ENCODE measurements at places on chromosomes 7 and 10. TPM values are rescaled to one million over a fixed set of nuclear protein-coding genes. Genes with fewer than 3 reads are reported as not detected.

Gene TMEM270
- not detected for total RNA-seq

DNA sequence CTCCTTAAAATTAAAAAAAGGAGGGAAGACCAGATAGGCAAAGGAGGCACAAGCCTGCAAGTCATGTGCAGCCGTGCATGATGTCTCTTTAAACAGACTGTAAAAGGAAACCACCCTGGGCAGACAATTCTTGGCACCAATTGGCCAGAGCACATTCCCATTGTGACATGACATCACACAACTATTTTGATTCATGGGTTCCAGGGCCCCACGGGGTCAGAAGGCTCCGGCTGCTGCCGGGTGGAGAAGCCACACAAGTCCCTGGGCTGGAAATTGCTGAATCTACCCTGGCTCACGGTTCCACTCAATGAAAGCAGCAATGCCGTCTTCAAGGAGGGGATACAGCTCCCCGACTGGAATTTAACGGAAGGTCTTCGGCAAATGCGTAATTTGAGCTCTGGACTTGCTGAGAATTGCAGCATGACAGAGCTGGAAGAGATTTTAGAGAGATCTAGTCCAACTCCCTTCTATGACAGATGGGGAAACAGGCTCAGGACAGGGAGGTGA, 140.5 kb downstream of the PRKAG2 start:
- no peak for DNase-seq

- DNase-seq, result no peak
Observed at GRCh38 chr7:13416544-13416943, 572.9 kb downstream of the ETV1 start.

GRCh38 chr7:128398016-128398840, 11.6 kb downstream of the IMPDH1 start:
- peak; percentile 41 for DNase-seq

DNA sequence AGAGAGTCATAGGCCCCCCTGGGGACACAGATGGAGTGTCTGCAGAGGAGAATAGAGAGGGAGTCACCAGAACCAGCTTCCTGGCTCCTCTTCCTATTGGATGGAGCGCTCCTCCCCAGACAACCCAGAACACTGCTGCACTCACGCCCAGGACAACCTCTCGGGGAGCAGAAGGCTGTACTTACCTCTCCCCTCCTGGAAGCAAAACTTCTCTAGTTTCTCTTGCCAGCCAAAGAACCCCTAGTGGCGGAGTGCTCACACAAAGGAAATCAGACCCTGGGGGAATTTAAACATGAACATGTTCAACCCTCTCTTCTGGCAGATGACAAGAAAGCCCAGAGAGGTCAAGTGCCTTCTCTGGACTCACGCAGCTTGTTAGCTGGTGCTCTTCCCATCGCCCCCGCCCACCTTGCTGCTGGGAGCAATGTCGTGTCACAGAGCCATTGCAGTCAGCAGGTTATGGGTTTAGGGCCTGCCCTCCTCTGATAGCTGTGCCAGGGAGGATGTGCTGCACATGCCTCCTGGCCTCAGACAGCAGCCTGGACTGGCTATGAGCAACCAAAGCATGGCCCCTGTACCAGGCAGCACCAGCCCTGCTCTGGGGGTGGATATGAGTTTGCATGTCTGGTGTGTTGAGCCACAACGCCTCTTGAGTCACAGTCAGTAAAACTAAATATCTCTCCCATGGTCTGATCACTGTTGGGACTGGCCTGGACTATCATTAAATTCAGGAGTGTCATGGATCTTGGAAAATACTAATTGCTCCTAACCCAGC, 84.4 kb downstream of the SLIT1 start:
- DNase-seq, result no peak

DNA sequence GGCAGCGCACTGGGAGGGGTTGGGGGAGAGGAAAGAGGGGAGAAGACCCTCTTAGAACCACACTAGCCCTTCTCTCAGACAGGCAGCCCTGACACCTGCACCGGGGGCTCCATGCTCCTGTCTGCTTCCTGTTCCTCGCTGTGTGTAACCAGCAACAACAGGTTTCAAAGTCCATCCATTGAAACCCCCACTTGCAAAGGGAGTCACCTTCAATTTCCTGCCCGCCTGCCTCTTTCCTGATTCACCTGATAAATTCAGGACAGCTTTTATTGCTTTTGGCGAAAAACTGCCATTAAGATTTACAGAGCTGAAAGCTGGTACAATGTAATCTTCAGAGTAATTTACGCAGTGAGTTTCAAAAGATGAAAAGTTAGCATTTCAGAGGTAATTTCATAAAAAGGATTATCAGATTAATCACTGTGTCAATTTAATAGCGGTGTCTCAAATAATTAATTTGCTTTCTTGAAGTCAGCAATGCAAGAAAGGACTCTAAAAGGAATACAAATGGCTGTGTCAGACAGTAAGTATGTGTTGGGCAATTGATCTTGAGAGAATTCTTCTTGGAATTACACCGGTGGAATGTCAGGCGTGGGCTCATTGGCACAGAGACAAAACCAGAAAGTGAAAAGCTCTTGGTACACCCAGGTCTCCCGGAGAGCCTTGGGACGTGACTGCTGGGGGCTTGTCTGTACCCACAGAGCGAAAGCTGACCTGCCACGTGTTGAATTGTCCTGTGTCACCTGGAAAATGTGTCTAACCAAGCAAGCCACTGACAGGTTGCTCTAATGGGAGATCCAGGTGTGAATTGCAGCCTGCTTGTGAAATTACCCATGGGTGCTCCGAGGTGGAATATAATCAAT, 60.7 kb downstream of the TMEM209 start:
- DNase-seq, result no peak

- DNase-seq, result peak; percentile 87
Observed at GRCh38 chr10:124744102-124745050, at the start of gene FAM53B. FAM53B (minus strand) TSS chr10:124744378; CDS start chr10:124706713, 37,665 bp downstream.

DNA sequence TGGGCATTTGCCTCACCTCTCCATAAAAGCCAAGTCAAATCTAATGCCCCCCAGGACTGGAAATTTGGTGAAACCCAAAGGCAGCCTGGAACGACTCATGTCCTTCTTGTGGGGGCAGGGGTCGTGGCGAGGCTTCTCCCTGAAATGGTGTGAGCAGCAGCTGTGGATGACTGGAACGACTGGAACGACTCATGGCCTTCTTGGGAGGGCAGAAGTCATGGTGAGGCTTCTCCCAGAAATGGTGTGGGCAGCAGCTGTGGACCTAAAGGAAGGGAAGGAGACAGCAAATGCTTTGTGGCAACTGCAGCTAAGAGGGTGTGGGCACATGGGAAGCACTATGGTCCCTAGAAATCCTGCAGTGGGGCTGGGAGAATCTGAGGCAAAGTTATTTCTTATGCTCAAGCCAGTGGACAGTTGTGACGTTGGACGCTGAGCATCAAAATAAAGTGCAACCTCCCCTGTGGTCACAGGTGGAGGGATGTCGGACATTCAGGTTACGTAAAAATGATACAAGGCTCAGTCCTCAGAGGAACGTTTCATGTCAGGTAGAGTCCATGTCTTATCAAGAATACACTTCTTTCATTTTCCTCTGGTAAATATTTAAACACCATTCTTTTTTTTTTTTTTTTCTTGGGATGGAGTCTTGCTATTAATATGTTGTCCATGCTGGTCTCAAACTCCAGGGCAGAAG, 107.0 kb upstream of the KIF5B start:
- DNase-seq, result no peak

GRCh38 chr7:108448584-108449505, 7.4 kb downstream of the NRCAM start:
- DNase-seq, result no peak

DNA sequence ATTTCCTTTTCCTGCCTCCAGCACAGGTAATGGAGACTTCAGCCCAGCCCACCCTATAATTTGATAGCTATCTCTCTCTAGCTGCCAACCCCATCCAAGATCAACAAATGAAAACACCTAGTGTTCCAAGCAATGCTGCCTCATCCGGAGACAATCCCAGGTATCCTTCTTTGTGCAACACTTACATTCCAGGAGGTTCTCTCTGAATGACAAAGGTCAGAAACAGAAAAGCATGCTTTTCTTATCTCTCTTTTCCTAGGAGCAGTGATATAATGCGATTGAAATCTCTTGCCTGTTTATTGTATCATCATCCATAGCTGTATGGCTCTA, 699.3 kb downstream of the INHBA start:
- DNase-seq, result no peak

Gene ASIC3
- total RNA-seq, result 14.4 TPM

GRCh38 chr10:70477661-70478162, 855 bp upstream of the PALD1 start:
- peak; percentile 76 for DNase-seq

Data from activated T-cell treated with anti-CD3 and anti-CD28 coated beads, Interleukin-2, amount 50 U/mL, for 72 hours (primary cell).